ENCODE measurements at places on chromosomes 3 and 15.

DNA sequence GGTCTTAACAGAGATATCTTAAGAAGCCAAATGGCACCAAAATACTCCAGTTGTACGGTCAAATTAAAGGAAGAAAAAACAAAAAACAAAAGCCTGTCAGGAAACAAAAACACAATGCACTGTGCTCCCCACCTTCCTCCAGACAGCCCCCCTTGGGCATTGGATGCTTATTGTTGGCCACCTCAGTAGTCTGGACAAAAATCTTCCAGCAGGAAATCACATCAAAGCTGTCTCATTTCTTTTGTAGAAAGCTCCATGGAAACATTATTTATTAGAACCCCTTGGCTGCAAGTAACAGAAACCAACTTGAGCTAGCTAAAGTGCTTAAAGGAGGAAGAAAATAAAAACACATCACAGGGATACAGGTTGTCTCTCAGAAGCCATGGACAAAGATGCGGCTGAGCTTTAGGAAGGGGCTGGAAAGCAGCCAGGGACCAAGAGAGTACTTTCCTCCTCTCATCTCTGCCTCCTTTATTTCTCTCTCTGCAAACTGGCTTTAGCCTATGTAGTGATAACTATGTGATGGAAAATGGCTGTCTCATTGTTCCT is 651.5 kb upstream of the ADAMTS9 start:
- DNase-seq, result no peak

GRCh38 chr3:62562596-62562995 is 189.2 kb upstream of the FEZF2 start:
- DNase-seq, result no peak

DNA sequence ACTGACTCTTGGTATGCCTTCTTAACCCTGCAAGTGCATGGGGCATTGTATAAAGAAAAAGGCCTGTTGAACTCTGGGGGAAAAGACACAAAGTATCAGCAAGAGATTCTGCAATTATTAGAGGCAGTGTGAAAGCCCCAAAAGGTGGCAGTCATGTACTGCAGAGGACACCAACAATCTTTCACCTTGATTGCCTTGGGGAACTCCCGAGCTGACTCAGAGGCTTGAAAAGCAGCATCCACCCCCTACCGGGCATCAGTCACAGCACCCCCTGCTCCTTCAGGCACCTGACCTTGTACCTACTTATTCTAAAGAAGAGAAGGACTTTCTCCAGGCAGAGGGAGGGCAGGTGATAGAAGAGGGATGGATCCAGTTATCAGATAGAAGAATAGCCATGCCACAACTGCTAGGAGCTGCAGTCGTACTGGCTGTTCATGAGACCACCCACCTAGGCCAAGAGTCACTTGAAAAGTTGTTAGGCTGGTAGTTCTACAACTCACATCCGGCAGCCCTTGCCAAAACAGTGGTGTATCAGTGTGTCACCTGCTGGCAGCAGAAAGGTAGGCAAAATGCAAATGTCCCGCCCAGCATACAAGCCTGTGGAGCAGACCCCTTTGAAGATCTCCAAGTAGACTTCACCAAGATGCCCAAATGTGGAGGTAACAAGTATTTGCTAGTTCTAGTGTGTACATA is 241.6 kb upstream of the CNTN6 start:
- no peak for DNase-seq

GRCh38 chr3:156471431-156471830 is 83.5 kb downstream of the SSR3 start:
- DNase-seq, result no peak

DNA sequence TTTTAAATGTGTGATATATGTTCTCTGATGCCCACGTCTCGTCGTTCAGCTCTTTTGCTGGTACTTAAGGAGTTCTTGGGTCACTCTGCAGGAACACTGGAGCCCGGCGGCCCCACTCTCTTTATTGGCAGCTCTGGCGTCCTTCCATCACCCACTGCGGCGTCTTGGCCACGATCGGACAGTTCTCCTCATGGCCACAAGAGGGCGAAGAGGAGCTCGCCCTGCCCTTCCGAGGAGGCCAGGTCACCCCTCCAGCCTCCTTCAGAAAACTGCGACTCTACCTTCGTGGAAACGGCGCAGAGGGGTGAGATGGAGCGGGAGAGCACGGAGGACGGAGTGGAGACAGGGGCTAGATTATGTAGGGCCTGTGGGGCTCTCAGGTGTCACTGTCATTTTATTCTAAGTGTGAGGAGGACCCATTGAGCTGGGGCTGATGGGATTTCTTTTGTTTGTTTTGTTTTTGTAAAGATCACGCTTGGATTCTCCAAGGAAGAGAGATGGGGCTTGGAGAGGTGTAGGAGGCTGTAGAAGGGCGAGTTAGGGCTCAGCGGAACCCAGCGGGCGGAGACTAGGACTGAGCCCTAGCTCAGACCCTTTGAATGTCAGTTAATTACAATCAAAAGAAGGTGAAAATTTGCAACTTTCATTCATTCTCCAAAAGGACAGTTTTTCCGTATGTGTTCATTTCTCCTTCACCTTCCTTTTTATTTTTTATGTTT is 28.0 kb upstream of the GABRA5 start:
- peak; percentile 68 for DNase-seq

- no peak for DNase-seq
These were observed 45.8 kb upstream of the GOLIM4 start for GRCh38 chr3:168141405-168141998.

DNA sequence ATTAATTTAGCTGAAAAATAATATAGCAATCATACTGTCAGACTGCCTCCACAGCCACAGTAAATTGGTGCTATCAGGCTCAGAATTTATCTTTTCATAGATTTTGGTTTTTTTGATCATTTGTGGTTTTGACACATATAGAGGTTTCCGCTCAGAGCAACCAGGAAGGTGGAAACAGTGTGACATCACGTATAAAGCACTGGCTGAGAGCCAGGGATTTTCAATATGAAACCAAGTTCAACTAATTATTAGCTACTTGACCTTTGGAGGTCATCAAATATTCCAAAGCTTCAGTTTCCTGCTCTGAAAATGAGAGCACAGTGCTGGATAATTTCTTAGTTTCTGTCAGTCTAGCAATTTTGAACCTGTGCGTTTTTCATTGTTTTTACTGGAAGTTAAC is 433.8 kb upstream of the SUCLG2 start:
- no peak for DNase-seq

Data from iPS DF 6.9 (cell line).